Ascending aorta (tissue), 2 donors: ENCODE measurements at places on chromosomes 3 and 15.

GRCh38 chr3:124962403-124962940 is 27.9 kb upstream of the MUC13 start:
- no peak for DNase-seq

DNA sequence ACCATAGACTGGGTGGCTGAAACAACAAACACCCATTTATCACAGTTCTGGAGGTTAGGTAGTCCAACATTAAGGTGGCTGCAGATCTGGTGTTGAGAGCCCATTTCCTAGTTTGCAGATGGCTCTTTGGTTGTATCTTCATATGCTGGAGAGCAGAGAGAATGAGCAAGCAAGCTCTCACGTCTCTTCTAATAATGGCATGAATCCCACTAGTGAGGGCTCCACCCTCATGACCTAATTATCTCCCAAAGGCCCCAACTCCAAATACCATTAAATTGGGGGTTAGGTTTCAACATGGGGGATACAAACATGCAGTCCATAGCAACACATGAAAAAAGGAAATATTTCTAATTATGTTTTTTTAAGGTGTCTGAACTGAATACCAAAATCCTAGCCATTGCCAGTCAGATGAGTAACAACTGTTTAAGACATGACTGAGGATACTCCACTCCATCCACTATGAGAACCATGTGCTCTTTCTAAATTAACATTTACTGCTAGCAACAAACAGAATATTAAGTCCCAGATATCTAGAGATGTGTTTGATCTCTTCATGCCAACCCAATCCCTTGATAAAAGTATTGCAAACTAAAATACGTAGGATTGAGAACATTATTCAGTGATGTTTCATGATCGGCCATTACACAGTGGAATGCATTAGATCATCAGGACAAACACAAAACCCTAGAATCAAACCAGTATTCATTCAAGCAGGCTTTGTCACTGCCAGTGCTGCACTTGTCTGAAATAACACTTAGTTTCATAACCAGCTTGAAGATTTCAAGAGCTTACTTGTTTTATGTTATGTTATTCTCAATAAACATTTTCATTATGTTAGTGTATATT is 340.3 kb downstream of the SLC9A9 start:
- DNase-seq: no peak

DNA sequence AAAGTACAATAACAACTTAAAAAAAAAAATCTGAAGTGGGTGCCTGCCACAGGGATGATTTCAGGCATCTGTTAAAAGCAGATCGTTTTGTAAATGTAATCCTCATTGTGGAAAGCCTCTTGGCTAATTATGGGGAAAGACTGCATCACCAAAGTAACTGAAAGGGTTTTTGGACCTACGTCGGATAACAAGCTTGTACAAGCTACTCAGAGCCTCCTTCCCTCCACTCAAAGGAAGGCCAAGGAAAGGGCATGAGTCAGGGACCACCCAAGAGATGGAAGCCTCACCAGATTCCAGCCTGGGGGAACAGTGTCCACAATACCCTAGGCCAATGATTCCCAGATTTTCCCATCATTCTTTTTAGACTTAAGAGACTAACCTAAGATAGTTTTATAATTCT is 84.3 kb downstream of the ATP1B3 start:
- DNase-seq: no peak

DNA sequence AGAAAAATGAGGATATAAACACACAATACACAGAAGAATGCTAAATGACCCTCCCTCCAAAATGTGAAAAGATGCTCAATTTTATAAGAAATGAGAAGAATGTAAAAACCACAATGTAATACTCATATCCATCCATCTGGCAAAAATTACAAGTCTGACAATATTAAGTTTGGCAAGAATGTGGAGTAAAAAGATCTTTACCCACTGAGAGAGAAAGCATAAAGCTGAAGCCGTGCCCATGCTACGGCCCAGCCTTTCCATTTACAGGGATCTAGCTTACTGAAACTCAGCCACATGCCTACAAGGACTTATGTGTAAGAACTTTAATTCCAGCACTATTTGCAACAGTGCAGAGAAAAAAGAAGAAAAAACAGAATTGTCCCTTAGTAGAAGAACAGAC is 42.9 kb downstream of the ATP13A3 start:
- DNase-seq: no peak

DNA sequence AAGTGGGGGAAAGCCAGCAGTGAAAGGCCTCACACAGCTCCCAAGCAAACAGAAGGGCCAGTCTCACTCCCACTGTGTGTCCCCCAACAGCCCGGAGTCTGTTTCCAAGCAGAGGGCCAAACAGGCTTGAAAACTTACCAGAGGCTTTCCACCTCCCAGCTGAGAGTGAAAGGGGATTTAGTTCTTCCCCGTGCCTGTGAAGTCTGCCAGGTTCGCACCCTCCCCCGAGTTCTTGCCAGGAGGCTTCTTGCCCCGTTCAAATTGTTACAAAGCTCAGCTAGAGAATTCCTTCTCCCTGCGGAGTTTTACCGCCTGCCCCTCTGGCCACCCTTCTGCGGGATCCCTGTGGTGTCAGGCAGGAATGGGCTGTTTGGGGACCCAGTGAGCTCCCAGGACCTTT is 68.0 kb upstream of the WNT7A start:
- DNase-seq: no peak
